Spleen (tissue), 13 donors: ENCODE measurements at places on chromosomes 1 and 21.

DNA sequence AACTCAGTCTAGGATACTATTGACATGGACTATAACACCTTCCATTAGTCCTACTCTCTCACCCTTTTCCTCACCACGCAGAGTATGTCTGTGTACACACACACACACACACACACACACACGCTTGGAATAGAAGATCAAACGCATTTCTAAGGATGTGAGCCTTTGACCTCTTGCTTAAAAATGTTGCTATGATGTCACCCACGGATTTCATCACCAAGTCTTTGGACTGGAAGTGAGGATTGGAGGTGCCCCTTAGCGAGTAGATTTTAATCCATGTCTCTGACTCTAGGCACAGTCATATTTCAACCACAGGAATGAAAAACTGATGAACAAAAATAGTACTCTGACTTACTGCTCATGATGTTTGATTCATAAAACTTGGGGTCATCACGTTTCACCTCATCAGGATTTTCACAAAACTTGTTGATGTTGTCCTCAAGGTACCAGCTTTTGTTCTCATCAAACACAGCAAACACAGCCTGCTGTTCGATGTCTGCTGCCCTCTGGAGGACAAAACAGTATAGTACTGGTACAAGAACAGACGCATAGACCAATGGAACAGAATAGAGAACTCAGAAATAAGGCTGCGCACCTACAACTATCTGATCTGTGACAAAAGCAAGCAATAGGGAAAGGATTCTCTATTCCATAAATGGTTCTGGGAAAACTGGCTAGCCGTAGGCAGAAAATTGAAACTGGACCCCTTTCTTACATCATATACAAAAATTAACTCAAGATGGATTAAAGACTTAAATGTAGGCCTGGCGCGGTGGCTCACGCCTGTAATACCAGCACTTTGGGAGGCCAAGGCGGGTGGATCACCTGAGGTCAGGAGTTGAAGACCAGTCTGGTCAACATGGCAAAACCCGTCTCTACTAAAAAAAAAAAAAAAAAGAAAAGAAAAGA, 39.9 kb downstream of the F5 start:
- H3K27me3 ChIP-seq = no peaks in the 10 kb centered on the region
- H3K36me3 ChIP-seq = no peaks in the 10 kb centered on the region
- DNase-seq = no peak

GRCh38 chr1:21700094-21700493, 30.9 kb upstream of the RAP1GAP start:
- H3K4me3 ChIP-seq = no peak overlapping the region
- no peak for DNase-seq
- no peaks in the 10 kb centered on the region for H3K27me3 ChIP-seq
- H3K27ac ChIP-seq = no peak overlapping the region
- peaks cover 41% of the 10 kb centered on the region for H3K36me3 ChIP-seq

- peaks cover 10% of the 10 kb centered on the region for H3K4me1 ChIP-seq
- H3K27ac ChIP-seq = no peak overlapping the region
- H3K27me3 ChIP-seq = peaks cover 23% of the 10 kb centered on the region
Observed at GRCh38 chr21:45032332-45032731, 42.0 kb upstream of the ADARB1 start.

- no peak overlapping the region for H3K27ac ChIP-seq
- peaks cover 52% of the 10 kb centered on the region for H3K4me1 ChIP-seq
- H3K27me3 ChIP-seq = no peaks in the 10 kb centered on the region
- no peaks in the 10 kb centered on the region for H3K36me3 ChIP-seq
- DNase-seq = peak; percentile 28
Observed at GRCh38 chr1:117631359-117632160, 25.7 kb downstream of the TENT5C start.

DNA sequence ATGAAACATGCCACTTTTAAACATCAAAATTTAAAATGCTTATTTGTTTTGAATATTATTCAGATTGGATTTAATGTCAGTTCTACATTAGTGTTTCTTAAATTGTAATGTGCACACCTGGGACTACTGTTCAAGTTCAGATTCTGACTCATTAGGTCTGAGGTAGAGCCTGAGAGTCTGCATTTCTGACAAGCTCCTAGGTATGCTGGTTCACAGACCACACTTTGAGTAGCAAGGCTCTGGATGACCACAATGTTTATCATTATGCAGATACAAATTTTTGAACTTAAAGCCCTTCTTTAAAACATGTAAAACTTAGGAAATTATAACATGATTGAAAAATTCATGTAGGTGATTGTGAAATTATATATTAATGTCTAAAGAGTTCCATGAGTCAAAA, 40.2 kb downstream of the TTLL7 start:
- DNase-seq = no peak
- no peak overlapping the region for H3K27ac ChIP-seq
- H3K4me1 ChIP-seq = no peaks in the 10 kb centered on the region
- no peak overlapping the region for H3K4me3 ChIP-seq

GRCh38 chr21:42746240-42746592, 92.8 kb downstream of the PDE9A start:
- H3K4me3 ChIP-seq = no peak overlapping the region
- H3K36me3 ChIP-seq = no peaks in the 10 kb centered on the region
- peaks cover 20% of the 10 kb centered on the region for H3K4me1 ChIP-seq
- H3K27ac ChIP-seq = peak overlapping the region; percentile 72
- DNase-seq = peak; percentile 73

DNA sequence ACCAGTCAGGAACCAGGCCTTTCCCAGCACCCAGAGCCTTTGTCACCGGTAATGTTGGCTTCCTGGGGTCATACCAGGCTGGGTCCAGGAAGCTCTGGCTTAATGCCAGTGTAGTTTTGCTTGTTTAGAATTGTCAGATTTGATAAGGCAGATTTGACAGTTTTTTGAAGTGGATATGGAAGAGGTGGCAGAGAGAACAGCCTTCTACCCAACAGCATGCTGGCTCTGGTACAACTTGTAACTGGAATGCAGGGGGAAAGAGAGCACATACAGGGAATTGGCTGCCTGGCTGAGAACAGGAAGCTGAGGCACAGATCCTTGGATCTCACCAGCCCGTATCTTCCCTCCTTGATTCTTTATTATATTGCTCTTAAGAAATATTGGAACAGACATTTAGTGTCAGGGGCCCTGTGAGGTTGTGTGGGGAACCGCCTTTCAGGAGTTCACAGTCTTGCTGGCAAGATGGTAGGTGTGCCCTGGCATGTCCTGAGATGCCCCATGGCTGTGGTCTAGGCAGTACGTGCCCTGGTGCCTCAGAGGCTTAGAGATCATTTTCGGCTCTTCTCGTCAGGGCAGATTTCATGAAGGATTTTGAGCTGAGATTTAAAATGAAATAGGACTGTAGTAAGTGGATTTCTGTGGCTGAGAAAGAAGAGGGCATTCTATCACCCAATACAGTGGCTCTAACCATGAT, 227.0 kb downstream of the PBX1 start:
- no peaks in the 10 kb centered on the region for H3K36me3 ChIP-seq
- peak overlapping the region; percentile 49 for H3K27ac ChIP-seq
- no peaks in the 10 kb centered on the region for H3K27me3 ChIP-seq
- H3K4me1 ChIP-seq = peaks cover 21% of the 10 kb centered on the region

DNA sequence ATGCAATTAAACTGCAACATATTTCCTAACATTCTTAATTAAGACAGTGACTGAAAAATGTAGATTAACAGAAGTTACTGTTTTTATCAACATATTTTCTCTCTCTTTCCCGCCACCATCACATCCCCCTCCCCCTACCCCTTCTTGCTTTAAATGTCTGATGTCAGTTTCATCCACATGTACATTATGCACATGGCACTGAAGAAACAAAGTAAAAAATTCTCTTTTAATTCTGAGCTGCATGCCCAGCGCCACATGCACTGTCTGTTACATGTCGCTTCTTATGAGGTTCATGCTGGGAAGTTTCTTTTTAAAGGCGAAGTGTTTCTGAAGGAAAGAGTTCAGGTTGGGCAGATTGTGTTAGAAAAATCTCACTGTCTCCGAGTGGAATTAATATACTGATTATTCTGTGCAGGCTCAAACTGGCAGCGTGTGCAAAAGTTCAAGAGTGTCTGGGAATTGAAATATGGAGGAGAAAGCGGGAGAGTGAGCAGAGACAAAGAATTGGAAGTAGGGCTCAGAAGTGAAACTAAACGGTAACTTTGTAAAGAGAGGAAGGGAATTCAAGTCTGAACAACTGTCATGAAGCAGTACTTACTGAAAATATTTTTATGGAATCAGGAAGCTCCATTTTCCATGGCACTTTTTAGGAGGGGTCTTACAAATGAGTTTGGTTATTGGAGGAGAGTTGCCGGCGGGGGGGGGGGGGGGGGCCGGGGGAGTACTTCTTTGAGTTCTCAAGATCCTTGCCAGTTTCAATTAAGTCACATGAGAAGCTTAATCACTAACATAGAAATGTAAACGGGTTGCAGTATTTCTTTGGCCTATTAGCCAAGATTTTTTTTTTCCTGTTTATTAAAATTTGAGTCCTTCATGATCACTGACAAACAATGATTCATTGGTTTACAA, 217.6 kb downstream of the SDCCAG8 start:
- peak overlapping the region; percentile 63 for H3K27ac ChIP-seq
- no peak for DNase-seq
- no peaks in the 10 kb centered on the region for H3K36me3 ChIP-seq

DNA sequence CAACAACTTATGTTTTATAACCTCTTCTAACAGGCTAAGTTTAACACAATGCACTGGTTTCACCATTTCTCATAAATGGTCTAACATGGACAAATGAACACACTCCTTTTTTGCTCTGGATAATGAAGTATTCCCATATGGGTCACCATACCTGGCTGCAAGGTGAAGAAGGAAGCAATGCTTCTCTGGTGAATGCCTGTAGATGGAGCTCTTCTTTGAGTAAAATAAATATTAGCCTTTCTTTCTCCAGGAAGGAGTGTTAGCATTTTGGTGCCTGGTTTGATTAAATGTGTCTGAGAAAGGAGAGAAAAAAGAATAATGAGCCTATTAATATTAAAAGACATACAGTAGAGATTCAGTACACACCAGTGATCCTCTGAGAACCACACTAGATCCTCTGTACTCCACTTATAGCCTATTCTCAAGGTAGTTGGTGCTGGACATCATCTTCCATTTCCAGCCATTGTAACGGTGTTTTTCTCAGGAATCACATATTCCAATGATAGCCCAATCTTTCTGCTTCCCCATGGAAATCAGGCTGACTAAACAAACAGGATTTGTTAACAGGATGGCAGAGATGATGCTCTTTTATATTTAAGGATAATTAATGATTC, 17.6 kb downstream of the MTFR1L start:
- H3K27me3 ChIP-seq = no peaks in the 10 kb centered on the region
- peaks cover 17% of the 10 kb centered on the region for H3K36me3 ChIP-seq
- H3K27ac ChIP-seq = no peak overlapping the region
- DNase-seq = no peak
- H3K4me3 ChIP-seq = no peak overlapping the region
- H3K4me1 ChIP-seq = no peaks in the 10 kb centered on the region

DNA sequence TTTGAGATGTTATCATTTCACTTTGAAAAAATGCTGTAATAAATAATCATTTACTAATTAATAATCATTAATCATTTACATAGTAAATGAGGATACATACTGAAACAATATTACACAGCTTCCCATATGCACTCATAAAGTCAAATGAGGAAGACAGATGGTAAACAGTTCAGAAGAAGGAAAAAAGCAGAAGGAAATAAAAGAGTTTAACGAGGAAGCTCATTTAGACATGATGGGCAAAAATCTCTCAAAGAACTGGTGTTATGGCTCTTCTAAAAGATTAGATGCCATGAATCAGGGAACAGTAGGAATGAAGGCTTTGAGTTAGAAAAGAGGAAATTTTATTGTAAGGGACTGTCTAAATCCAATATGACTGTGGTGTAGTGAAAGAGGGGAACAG, 347.6 kb downstream of the PTPRC start:
- no peak overlapping the region for H3K4me3 ChIP-seq
- H3K27me3 ChIP-seq = no peaks in the 10 kb centered on the region
- no peak overlapping the region for H3K27ac ChIP-seq

DNA sequence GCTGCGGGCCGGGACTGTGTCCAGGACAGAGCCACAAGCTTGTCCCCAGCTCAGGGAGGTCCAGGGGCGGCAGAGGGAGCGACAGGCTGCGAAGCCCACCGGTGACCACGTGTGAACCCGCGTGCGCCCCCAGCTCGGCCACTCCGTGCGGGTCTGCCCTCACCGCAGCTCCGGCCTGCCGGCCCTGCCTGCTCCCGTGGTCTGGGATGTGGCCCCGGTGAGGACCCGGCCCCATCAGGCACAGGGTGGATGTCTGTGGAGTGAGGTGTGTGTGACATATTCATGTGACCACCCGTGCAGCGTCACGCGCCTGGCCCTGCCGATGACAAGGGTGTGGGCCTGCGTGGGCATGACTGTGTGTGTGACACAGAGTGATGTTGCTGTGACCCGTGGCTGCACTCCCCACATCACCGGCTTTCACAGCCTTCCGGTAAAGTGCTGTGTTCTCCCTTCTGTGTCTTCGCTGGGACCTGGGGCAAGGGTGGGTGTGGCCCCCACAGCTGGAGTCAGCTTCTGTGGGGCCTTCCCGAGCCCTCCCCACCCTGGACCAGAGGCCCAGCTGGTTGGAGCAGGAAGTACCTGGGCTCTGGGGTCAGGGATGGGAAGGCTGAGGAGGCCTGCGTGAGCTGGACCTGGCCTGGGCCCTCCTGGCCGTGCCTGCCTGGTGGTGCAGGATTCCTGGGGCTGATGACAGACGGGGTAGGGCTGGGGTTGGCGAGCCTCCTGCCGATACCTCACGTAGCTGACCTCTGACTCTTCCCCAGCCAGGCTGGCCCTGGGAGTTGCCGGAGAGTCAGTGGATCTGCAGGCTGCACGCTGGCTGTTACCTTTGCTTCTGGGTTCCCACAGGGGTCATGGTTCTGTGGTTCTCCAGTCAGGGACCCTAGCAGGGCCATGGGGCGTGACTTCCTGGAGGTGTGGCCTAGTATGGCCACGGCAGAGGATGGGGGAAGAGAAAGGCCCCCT, 4.1 kb downstream of the RNF223 start:
- H3K27me3 ChIP-seq = peaks cover 50% of the 10 kb centered on the region
- H3K4me1 ChIP-seq = peaks cover 14% of the 10 kb centered on the region
- H3K4me3 ChIP-seq = peak overlapping the region; percentile 64
- H3K36me3 ChIP-seq = no peaks in the 10 kb centered on the region
- H3K27ac ChIP-seq = peak overlapping the region; percentile 74

GRCh38 chr1:111559736-111560279, 56.4 kb upstream of the ADORA3 start:
- H3K36me3 ChIP-seq = no peaks in the 10 kb centered on the region
- no peak overlapping the region for H3K4me3 ChIP-seq
- H3K27me3 ChIP-seq = no peaks in the 10 kb centered on the region
- H3K4me1 ChIP-seq = no peaks in the 10 kb centered on the region
- H3K27ac ChIP-seq = no peak overlapping the region

DNA sequence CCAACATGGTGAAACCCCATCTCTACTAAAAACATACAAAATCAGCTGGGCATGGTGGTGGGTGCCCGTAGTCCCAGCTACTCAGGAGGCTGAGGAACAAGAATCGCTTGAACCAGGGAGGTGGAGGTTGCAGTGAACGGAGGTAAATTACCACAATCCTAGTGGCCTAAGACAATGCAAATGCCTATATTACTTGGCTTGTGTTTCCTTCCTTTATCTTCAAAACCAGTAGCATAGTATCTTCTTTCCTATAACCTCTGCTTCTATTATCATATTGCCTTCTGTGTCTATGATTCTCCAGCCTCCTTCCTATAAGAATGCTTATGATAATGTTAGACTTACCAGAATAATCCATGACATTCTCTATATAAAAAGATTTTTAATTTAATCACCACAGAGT, 156.2 kb upstream of the RGS18 start:
- DNase-seq = no peak
- no peaks in the 10 kb centered on the region for H3K4me1 ChIP-seq
- H3K4me3 ChIP-seq = no peak overlapping the region

- no peak overlapping the region for H3K27ac ChIP-seq
- no peaks in the 10 kb centered on the region for H3K4me1 ChIP-seq
- no peak overlapping the region for H3K4me3 ChIP-seq
- no peaks in the 10 kb centered on the region for H3K36me3 ChIP-seq
Observed at GRCh38 chr1:168751195-168751650, 22.2 kb upstream of the DPT start.
